ENCODE measurements at places on chromosomes 2 and 18.

DNA sequence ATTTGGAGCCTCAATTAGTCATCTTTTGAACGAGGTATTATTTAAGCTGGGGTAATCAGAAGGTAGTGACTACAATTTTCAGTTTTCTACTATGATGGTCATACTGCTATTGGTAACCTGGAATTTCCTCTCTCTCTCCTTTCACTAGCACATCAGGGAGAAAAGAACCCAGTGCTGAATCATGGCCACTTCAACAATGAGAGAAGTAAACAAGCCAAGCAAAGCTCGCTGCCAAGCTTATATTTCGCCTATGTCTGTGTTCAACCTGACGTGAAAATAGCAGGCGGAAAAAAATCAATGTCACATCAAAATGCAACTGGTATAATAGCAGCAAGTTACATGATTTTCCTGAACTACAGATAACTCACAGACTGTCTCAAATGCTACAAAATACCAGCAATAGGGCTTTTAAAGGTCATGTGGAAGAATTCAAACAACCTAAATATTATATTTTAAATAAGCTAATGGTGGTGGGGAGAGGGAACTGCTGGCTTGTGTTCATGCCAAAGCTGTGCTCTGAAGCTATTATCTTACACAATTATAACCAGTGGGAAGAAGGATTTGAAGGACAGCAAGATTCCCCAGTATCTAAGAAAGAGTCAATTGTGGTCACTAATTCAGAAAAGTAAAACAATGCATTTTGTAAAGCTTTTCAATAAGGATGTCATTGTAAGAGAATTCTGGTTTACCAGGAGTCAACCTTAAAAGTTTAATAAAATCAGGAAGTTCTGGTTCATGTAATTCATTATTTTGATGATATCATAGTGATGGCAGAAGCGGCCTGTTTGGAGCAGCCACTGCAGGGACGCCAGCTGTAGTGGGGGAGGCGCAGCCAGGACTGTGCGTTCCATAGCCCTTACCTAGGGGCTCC, 38.0 kb downstream of the RNF152 start:
- DNase-seq: no peak

DNA sequence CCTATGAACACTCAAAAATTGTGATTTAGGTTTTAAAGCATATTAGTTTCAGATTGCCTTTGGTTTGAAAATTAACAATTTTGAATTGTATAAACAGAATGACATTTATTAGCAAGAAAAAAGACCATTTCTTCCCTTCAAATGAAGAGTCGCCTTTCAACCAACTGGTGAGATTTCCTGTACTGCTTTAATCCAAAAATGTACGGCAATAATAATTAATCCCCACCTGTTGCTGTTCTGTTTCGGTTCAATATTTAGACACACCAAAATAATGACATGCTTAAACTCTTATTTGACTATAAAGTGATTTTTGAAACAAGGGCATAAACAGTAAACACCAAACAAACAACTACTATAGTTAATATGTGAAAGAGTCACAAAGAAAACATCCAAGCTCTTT, 39.6 kb downstream of the CHN1 start:
- DNase-seq: no peak

- DNase-seq: no peak
Measured at GRCh38 chr2:205708231-205708631, 25.9 kb downstream of the NRP2 start.

GRCh38 chr2:237754182-237754581, 44.4 kb upstream of the RBM44 start:
- no peak for DNase-seq

- no peak for DNase-seq
Measured at GRCh38 chr2:182018218-182018617, 32.6 kb downstream of the PPP1R1C start.

DNA sequence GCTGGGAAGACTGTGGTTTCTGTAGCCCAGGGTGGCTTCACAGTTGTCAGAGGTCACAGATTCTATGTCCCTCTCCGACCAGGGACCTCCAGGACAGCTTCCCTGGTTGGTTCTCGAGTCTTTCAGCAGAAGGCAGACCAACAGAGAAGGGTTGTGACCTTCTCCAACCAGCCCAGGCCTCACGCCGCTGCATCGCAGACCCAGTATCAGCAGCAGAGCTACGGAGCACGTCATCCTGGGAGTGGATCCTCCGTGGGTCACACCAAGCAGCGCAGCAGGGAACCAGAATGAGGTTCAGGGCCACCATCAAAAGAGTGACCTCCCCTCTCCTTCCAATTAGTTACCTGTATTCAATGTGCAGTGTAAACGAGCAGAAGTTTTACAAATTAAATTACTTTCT, 49.3 kb downstream of the ST3GAL5 start:
- no peak for DNase-seq

DNA sequence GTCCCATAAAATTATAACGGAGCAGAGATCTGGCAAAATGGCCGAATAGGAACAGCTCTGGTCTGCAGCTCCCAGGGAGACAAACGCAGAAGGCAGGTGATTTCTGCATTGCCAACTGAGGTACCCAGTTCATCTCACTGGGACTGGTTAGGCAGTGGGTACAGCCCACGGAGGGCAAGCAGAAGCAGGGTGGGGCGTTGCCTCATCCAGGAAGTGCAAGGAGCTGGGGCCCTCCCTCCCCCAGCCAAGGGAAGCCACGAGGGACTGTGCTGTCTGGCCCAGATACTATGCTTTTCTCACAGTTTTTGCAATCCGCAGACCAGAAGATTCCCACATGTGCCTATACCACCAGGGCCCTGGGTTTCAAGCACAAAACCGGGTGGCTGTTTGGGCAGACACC, 22.8 kb downstream of the ICA1L start:
- DNase-seq: peak; percentile 84

- DNase-seq: no peak
Measured at GRCh38 chr2:98503481-98504105, 58.9 kb downstream of the INPP4A start.

GRCh38 chr18:10525371-10525691, 496 bp upstream of the NAPG start:
- no peak for DNase-seq

DNA sequence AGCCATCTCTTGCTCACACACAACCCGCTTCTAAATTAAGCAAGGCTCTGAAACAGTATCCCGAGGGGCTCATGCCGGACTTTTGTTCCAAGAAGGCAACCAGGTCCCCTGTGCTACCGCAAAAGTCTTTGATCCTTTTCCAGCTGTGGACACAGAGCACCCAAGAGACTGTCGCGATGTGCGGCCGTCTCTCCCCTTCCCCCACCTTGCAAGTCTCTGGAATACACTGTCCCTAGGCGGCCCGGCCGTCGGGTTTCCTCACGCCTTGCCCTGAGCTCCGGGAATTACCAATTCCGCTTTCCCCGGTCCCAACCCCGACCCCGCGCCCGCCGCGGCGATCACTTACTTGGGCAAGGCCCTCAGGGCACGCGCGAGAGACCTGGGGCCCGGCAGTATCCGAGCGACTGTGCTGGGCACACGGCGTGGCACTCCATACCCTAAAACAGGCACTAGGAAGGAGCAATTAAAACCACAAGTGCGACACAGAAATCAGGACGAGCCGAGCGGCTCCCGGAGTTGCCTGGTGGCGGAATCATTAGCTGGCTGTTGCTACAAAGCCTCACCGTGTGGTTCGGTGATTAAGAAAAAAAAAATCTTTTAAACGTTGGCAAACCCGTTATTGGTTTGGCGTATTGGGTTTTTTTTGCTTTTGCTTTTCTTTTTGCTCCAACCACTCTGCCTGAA, 2.2 kb upstream of the DLX1 start:
- no peak for DNase-seq

- peak; percentile 67 for DNase-seq
Measured at GRCh38 chr2:25419678-25420242, 78.0 kb upstream of the DNMT3A start.

DNA sequence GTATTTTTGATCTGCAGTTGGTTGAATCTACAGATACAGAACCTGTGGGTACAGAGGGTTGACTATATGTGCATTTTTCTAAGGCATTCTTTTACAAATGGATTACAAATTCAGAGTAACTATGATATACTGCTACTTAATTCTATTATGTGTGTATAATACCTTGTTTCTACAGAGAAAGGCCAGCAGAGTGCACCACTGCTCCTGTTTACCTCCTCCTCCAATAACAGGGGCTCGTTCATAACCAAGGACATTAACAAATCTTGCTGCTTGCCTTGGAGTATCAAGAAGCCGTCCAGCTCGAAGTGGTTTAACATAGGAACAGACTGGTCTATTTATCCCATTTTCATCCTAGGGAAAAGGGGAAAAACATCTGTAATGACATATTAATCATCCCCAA, 16.4 kb downstream of the CEP76 start:
- peak; percentile 14 for DNase-seq

DNA sequence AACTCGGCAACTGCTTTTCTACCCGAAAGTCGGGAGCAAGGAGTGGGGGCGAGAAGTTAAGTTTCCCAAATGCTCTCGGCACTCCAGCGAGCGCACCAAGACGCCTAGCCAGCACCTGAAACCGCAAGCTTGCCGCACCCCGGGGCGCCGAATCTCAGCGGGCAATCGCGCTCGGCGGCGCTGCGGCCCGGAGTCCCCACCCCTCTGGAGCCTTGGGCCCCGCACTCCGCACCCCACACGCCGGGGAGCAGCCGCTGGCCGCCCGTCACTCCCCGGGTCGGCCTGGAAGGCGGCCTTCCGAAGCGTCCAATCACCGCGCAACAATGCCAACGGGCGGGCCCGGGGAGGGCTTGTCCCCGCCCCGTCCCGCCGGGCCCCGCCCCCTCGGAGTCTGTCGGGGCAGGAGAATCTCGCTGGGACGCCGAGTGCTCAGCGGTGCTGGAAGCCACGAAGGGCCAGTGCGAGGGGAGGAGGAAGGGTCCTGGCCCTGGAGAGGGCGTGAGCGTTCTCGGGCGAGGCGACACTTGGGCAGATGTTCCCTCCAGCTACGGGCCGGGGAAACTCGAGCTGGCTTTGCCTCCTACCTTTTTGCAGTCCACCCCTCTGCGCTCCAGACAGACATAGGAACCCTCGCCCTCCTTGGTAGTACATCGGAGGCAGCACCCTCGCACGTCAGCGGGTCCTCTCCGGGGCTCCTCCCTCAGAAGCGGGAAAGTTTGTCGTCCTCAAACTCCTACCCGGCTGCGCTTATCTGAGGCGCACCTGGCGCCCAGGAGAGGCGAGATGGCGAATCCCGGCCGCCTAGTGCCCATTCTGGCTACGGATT, 1.1 kb upstream of the ZBTB7C start:
- DNase-seq: peak; percentile 65

DNA sequence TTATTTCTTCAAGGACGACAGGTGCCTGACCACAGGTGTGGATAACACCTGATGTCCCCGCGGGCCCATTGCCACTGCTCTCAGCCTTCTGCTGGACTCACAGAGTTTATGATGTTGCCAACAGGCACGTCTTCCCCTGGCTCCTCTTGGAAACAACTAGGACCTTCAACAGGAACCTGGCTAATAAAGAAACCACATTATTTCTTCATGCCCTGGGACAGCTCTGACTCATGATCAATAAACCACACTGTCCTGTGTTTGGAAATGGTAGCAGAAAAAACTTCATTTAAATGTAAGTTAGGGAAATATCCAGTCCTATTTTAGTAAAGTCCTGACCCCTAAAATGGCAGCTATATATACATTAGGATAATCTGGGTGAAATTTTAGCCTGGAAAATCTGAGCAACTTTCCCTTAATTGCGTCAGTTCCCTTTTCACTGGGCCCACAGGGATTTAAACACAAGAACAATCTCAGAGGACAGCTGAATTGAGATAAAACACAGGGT, 158.9 kb downstream of the VAPA start:
- peak; percentile 76 for DNase-seq

DNA sequence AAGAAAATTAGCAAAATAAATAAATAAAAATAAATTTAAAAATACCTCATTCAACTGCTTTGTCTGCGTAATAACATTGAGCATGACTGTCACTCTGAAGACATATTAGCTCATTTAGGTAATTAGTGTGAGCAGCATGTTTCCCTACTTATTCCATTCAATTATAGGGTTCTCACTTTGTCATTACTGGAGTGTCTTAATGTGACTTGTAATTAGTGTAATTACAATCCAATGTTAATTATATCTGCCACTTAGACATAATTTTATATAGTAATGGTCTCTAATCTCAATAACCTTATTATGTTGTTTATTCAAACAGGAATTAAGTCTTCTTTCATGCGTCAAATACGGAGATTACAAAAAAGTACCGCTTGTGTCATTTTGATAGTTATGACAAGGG, 893.9 kb upstream of the ACVR2A start:
- no peak for DNase-seq

GRCh38 chr2:1826226-1826905, 82.1 kb upstream of the PXDN start:
- no peak for DNase-seq

DNA sequence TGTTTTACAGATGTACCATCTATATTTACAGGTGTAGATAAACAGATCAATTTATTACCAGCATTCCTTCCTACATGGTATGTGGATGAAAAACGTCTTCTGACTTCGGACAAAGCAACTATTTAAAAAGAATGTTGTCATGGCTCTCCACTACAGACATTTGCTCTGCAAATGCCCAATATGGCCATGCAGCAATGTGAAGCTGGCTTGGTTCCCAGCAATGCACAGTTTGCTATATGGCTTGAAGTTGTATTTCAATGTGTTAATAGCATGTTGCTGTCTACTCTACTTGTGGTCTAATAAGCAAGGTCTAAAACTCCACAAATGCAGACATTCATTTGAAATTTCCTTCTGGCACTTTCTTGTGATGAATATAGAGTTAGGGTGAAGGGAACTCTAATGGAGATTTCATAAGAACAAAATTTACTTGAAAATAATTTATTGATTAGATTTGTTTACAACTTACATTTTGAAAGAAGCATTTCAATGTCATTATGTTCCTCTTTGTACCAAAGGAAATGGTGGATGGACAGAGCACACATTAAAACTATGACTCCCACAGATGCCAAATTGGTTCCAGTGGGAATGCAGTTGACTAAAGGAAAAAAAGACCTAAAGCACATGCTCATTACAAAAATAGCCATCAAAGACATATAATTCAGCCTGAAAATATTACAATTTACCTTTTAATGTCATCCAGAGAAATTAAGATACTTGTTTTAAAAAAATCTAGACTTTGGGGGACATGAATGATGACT, 234.0 kb downstream of the DYM start:
- DNase-seq: no peak

GRCh38 chr2:188902901-188903491, 71.2 kb upstream of the COL3A1 start:
- no peak for DNase-seq

DNA sequence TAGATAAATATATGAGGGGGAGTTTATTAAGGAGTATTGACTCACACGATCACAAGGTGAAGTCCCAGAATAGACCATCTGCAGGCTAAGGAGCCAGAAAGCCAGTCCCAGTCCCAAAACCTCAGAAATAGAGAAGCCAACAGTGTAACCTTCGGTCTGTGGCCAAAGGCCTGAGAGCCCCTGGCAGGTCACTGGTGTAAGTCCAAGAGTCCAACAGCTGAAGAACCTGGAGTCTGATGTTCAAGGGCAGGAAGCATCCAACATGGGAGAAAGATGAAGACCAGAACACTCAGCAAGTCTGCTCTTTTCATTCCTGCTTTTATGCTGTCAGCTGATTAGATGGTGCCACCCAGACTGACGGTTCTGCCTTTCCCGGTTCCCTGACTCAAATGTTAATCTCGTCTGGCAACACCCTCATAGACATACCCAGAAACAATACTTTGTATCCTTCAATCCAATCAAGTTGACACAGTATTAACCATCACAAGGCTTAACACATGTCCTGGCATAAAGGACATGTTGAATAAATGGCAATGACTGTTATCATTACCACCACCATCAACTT, 56.7 kb downstream of the MAPK4 start:
- no peak for DNase-seq

GRCh38 chr2:127079358-127079920, 27.5 kb downstream of the BIN1 start:
- no peak for DNase-seq

- no peak for DNase-seq
Measured at GRCh38 chr2:72128843-72129227, 18.8 kb downstream of the CYP26B1 start.

Data from MV-4-11 (cell line).